ENCODE measurements at places on chromosomes 5 and 9.
A peak's percentile ranks its signal among the peaks of the same experiment; 100 is the strongest.

- H3K36me3 ChIP-seq: no peaks in the 10 kb centered on the region
- no peaks in the 10 kb centered on the region for H3K4me1 ChIP-seq
- H3K27ac ChIP-seq: no peak overlapping the region
- DNase-seq: no peak
- H3K4me3 ChIP-seq: no peak overlapping the region
Measured at GRCh38 chr5:125236007-125236406, 489.6 kb upstream of the ZNF608 start.

DNA sequence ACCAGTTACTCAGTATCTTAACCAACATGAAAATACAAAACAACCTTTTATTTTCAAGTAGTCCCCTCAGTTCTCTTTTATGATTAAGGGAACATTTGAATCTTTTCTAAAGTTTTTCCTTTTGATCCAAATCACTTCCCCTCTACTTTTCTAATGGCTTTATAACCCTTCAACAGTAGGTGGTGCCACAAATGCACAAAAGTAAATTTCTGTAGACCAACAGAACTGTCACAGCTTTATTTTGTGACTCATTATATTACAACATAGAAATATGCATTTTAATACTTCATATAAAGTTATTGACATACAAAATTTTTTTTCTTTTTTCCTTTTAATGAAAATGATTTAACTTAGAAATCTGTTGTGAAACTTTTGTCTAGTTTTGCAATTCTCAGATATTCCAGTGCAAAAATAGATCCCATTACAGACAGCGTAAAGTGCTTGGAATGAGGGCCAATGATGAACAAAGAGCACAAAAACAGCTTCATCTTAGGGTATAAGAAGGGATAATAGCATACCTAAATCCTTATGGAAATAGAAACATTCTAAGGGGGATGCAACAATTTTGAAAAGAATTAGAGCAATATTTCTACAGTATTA is 17.0 kb downstream of the NIPSNAP3B start:
- H3K4me1 ChIP-seq: no peaks in the 10 kb centered on the region
- H3K27ac ChIP-seq: no peak overlapping the region
- DNase-seq: peak; percentile 32

GRCh38 chr9:136784997-136785361 is 6.2 kb upstream of the TMEM141 start:
- DNase-seq: no peak
- no peak overlapping the region for H3K4me3 ChIP-seq
- H3K4me1 ChIP-seq: no peaks in the 10 kb centered on the region
- H3K36me3 ChIP-seq: no peaks in the 10 kb centered on the region

GRCh38 chr9:37636511-37637448 is 14.0 kb upstream of the FRMPD1 start:
- no peak overlapping the region for H3K4me3 ChIP-seq
- no peaks in the 10 kb centered on the region for H3K36me3 ChIP-seq
- no peak for DNase-seq

- no peak for DNase-seq
- no peak overlapping the region for H3K27ac ChIP-seq
- no peaks in the 10 kb centered on the region for H3K27me3 ChIP-seq
- no peak overlapping the region for H3K4me3 ChIP-seq
- H3K4me1 ChIP-seq: peaks cover 19% of the 10 kb centered on the region
Measured at GRCh38 chr5:132837868-132838267, 7.4 kb upstream of the SHROOM1 start.

- peak; percentile 52 for DNase-seq
- H3K27ac ChIP-seq: no peak overlapping the region
- H3K27me3 ChIP-seq: no peaks in the 10 kb centered on the region
- no peak overlapping the region for H3K4me3 ChIP-seq
- no peaks in the 10 kb centered on the region for H3K36me3 ChIP-seq
Measured at GRCh38 chr9:6243746-6244145, 28.1 kb downstream of the IL33 start.

DNA sequence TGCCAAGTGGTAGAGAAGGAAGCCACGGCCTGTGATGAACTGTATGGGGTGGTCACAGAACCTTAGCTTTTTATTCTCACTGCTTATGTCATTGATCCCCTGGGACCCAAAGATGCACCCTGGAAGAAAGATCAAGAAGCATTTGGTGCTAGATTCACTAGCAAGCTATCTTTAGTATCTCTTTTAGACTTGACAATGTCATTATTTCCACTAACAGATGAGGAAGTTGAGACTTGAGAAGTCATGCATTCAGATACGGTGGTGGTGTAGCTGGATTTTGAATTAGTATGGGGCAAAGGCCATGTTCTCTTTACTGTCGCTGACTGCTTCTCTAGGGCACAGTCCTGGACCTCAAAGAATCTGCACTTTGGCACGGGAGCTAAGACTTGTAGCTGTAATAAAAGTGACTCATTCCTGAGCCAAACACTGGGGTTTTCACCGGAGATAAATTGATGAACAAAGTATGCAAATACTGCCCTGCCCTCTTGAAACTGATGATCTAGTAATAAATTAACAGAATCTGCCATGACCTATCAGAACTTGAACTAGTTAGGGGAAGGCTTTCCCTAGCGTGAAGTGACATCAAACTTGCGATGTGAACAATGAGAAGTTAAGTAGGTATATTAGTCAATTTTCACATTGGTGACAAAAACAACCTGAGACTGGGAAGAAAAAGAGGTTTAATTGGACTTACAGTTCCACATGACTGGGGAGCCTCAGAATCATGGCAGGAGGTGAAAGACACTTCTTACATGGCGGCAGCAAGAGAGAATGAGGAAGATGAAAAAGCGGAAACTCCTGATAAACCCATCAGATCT is 5.4 kb downstream of the GDA start:
- no peaks in the 10 kb centered on the region for H3K4me1 ChIP-seq
- DNase-seq: no peak
- H3K27me3 ChIP-seq: peaks cover 3% of the 10 kb centered on the region

GRCh38 chr9:114452219-114453165 is 52.8 kb downstream of the WHRN start:
- peaks cover 8% of the 10 kb centered on the region for H3K27me3 ChIP-seq
- H3K4me3 ChIP-seq: no peak overlapping the region
- H3K36me3 ChIP-seq: no peaks in the 10 kb centered on the region

DNA sequence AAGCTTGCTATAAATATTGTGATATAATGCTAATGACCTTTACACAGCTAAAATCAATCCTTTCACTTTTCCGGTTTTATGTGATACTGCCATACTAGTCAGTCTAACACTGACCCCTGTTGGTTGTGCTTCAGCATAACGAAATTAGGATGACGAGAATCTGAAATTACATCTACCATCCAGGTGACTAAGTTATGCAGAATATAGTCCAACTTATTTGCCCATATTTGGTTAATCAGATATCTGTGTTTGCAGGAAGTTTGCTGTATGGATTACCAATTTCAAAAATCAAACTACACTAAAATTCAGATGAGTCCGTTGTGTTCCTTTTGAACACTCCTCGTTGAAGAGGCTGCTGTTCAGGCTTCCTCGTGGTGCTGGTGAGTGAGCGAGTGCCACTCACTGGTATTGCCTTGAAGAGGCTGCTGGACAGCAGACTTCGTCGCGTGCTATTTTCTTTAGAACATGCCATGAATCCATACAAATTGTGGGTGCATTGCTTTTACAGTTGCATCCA is 32.5 kb downstream of the TENT4A start:
- H3K27me3 ChIP-seq: no peaks in the 10 kb centered on the region
- H3K27ac ChIP-seq: no peak overlapping the region
- H3K4me3 ChIP-seq: no peak overlapping the region
- peak; percentile 79 for DNase-seq
- H3K36me3 ChIP-seq: peaks cover 44% of the 10 kb centered on the region

GRCh38 chr5:58273711-58274110 is 186.2 kb downstream of the PLK2 start:
- H3K27ac ChIP-seq: no peak overlapping the region
- no peaks in the 10 kb centered on the region for H3K36me3 ChIP-seq
- H3K27me3 ChIP-seq: no peaks in the 10 kb centered on the region
- no peaks in the 10 kb centered on the region for H3K4me1 ChIP-seq
- no peak overlapping the region for H3K4me3 ChIP-seq
- no peak for DNase-seq

- no peak overlapping the region for H3K4me3 ChIP-seq
- peaks cover 8% of the 10 kb centered on the region for H3K4me1 ChIP-seq
- H3K36me3 ChIP-seq: no peaks in the 10 kb centered on the region
- peak overlapping the region; percentile 25 for H3K27ac ChIP-seq
- peak; percentile 93 for DNase-seq
- no peaks in the 10 kb centered on the region for H3K27me3 ChIP-seq
Measured at GRCh38 chr5:157603333-157604190, 28.0 kb upstream of the ADAM19 start.
